ENCODE measurements at places on chromosomes 12 and 14.

GRCh38 chr12:56297400-56297799 is 2.7 kb downstream of the CS start:
- no peak for DNase-seq

GRCh38 chr12:79223761-79224160 is 359.2 kb downstream of the SYT1 start:
- DNase-seq = no peak

DNA sequence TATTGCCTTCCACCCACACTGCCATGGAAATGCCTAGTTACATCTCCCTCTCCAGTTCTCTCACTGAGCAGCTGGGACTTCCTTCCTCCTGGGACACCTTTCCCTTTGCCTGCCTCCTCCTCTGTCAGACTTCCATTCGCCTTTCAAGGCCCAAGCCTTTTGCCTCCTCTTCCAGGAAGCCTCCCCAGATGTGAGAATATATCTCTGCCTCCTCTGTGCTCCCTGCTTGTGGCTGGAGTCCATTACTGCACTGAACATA is 3.1 kb downstream of the IFI27L2 start:
- no peak for DNase-seq

- DNase-seq = no peak
These were observed 143.1 kb upstream of the NUDT4 start for GRCh38 chr12:93234641-93235040.

GRCh38 chr12:21330682-21331253 is 3.9 kb downstream of the SLCO1A2 start:
- no peak for DNase-seq

GRCh38 chr12:120139958-120140357 is 23.4 kb upstream of the RAB35 start:
- DNase-seq = no peak

DNA sequence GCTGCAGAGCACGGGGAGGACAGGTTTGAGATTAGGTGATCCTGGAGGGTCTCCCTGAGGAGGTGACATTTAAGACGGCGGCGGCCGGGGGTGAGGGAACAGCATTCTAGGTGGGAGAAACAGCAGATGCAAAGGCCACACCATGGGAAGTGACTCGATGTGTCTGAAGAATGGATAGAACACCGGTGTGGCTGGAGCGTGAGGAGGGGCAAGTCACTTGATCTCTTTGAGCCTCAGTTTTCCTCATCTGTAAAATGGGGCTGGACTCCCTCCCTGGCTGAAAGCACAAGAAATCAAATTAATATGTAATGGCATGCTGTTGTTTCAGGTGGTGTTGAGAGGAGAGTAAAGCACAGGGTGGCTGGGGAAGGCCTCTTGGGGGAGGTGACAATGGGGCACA is 10.0 kb upstream of the NCOR2 start:
- DNase-seq = no peak

GRCh38 chr12:93704625-93705024 is 27.4 kb downstream of the CRADD start:
- DNase-seq = no peak

GRCh38 chr12:116400636-116401372 is 123.3 kb upstream of the MED13L start:
- DNase-seq = no peak

All from BJ (cell line).